H1 (cell line): ENCODE measurements at places on chromosomes 6 and 20.

DNA sequence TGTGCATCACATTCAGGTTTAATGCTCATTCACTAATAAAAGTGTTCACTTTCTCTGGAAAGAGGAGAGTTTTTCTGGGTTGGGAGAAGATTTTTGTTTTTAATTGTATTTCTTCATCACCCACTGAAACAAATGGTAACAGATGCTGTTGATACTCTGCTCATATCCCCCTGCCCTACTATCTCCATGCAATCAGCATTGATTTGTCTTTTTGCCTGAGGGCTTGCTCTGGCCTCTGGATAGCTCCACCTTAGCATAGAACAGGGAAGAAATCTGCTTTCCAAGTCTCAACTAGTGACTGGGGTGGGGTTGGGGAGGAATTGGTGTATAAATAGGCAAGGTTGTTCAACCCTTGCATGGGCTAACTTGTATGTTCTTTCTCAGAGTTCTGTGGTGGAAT lies 296.4 kb downstream of the KHDRBS2 start:
- no peak for DNase-seq

- DNase-seq: no peak
Measured at GRCh38 chr6:135114355-135115145, 59.9 kb upstream of the HBS1L start.

GRCh38 chr6:44161997-44162338 lies 3.3 kb downstream of the CAPN11 start:
- DNase-seq: peak; percentile 39

- DNase-seq: no peak
Measured at GRCh38 chr6:148069256-148069655, 273.4 kb upstream of the SASH1 start.

DNA sequence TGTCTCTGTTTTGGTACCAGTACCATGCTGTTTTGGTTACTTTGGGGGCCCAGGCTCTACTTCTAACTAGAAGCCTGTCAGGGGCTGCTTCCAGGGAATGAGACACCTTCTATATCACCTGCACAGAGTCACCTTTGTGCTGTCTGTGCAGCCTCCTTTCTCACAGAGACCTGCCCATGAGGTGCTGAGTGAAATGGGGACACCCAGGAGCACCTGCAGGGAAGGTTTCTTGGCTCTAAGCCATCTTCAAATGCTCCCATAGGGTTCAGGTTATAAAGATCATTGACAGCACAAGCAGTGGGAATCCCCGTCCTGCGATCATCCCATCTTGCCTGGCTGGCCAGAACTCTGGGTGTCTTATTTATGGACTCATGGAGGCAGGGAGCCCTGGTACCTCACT lies 19.1 kb downstream of the GABRR2 start:
- DNase-seq: no peak

DNA sequence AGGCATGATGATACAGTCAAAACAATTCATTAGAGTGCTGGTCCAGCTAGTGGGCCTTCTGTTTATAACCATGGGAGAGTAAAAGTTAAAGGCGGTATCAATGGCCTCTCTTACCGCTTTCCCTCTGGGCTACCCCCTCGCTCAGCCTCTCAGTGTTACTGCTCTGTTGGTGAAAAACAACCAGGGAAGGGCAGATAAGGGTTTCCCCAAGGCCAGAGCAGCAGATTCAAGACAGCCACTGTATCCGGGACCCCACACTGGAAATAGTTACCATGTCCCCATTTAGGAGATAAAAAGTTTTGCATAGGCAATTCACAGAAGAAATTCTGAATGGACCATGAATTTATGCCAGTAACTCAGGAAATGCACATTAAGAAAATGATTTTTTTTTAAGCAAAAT lies 13.4 kb downstream of the SCGN start:
- DNase-seq: no peak

GRCh38 chr6:27866357-27867050 lies 45.7 kb downstream of the OR2B2 start:
- peak; percentile 65 for DNase-seq

DNA sequence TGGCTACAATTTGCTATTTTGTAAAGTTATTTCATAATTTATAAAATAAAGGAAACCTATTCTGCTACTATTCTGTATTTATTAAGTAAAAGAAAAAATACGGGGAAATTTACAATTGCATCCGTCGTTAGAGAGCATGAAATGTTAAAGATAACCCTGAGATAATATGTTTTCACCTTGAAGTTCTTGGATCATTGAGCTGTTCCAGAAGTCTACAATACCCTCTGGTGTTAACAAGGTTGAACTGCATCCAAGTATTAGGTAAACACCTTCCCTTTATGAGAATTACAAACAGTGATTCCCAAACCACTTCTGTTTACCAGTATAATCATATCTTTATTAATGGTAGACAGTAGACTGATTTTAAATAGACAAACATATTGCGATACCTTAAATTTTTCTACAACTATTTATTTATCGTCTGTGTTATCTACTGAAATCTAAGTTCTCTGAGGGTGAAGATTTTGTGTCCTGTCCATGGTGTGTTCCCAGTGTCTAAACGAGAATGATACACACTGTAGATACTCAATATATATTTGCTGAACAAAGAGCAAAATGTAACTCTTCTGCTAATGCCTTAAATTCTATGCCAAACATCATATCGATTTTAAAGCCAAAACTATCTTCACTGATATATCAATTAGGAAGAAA lies 28.2 kb downstream of the TBC1D32 start:
- no peak for DNase-seq

- no peak for DNase-seq
Measured at GRCh38 chr20:1897541-1897940, 2.3 kb downstream of the SIRPA start.

DNA sequence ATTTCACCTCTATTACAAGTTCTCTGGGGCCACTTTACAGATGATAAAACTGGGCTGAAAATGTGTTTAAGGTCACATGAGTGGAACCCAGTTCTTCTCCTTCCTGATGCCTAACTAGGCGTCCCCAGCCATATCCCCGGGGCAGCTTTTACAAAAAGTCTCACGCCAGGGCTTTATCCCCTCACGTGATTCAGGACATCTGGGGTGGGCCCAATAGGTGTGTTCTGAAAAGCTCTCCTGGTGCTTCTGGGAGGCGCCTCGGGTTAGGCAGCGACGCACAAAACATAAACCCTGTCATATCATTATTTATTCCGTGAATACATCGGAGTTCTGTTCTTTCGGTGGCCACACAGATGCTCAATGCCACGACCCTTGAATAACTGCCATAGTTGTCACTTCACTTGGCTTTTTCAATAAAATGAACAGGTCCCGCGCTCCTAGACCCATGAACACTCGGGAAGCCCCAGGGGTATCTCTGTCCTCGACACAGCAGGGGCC lies 32.1 kb downstream of the SF3B5 start:
- no peak for DNase-seq

DNA sequence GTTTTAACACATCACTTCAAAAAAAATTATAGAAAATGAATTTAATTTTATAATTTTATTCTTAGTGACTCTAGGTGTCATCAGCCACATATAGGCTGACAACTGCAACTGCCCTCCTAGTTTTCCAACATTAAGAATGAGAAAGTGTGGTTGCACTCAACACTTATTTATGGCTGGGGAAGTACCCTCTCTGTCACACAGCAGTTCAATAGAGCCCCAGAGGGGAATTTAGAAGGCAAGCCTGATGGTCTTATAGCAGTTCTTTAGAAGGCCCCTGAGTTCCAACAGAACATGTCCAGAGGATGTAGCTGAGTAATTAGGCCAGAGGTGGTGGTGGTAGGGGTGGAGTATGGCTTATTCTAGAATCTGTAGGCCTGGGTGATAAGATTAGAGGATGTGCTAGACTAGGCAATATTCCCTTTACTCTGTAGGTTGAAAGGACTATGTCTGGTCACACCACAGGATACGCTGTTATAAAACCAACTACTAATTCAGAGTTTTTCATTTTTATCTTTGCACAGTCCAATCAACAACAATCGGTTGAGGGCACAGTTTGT lies 226.5 kb upstream of the CITED2 start:
- no peak for DNase-seq

GRCh38 chr20:34772437-34772836 lies 53.0 kb downstream of the NCOA6 start:
- DNase-seq: no peak

DNA sequence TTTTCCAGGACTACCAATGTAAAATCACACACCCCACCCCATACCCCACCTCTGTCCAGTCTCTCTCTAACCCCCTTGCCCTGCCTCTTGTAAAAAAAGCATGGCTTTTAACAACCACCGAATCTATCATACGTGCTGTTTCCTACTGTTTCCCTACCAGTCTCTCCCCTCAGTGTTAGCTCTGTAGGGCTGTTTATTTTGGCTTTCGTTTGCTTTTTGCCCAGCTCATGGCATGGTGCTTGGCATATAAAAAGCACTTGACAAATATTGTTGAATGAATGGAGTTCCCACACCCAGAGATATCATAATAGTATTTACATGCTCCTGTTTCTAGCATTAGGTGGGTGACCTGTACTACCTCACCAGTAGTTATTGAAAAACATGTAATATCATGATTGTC lies 148.2 kb downstream of the OPRM1 start:
- no peak for DNase-seq

DNA sequence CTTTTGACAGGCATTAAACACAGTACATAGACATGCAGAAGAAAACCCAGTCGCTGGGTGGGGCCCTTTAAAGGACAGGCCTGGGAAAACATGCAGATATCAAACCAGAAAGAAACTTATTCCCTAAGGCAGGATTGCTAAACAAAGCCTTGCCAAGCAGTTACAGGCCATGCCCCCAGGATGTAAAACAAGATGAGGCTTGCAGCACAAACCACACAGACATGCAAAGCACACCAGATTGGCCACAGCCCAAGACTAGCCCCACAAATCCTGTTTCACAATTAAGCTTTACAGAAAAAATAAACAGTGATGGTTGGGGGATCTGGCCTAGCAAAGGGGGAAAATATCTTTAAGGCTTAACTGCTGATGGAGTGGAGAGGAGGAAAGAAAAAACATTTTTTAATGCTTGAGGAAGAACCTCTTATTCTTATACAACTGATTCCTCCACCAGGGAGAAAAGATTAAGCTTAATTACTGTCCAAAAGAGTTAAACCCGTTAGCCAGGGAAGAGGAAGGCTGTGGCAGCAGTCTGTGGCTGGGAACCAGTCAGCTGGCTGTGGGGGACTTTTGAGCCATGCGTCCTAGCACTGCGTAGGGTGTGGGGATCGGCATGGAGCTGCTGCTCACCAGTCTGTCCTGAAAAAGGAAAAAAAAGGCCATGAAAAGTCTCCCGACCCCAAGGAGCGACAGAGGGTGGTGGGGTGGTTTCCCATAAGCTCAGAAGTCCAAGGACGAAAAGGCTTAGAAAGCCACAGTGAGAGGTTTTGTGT lies 28.4 kb downstream of the COL19A1 start:
- no peak for DNase-seq

DNA sequence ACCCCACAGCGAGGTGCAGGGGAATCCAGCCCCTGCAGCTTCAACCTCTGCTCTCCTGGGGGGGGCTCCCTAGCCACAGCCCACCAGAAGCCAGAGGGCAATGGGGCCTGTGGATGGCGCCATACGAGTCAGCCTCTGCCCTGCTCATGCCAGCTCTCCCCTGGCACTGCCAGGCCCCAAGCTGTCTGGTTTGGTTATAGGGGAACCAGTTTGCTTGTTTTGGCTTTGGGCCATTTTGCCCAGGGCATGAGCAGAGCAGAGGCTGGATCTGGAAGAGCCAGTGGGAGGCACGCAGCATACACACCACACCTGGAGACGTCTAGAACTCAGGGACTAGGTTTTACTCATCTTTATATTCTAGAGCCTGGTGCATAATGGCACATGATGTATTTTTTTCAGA lies 66.7 kb upstream of the SLC22A16 start:
- no peak for DNase-seq

DNA sequence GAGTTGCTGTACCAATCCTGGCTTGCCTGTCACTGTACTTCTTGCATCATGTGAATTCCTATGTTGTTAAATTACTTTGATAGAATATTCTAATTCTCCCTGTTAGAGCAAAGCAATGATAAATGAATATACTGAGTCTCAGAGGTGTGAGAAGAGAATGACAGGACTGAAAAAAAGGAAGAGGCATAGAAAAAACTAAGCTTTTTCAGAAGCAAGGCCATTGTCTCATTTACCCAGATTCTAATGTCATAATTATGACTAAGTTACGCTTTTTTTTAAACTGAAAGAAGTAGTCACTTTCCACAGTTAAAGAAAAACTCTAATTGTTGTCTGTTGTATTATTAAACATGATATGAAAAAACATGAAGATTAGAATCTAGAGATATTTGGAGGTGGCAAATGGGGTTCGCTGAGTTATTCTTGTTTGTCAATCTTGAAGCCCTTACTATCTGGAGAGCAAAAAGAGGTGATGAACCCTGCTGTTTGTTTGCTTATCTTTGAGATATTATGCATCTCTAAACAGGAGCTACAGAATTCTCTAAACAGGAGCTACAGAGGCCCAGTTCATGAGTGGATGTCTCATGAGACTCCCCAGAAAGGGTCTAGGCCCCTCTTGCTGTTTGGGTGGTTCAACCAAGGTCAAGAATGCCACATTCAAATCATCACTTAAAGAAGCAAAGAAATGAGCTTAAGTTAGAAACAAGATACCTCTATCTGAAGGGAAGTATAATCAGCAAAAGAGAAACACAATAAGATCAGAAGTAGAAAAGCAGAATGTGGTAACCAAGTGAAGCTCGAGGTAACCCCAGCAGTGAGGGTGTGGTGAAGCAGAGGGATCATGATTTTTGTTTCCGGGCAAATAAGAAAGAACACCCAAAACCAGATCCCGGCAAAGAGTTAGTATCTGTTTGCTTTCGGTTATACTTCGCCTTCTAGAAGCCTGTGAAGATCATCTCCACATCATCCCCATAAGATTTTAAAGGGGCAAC lies 33.3 kb upstream of the THEMIS start:
- no peak for DNase-seq
